ENCODE measurements at places on chromosomes 2 and 18.

DNA sequence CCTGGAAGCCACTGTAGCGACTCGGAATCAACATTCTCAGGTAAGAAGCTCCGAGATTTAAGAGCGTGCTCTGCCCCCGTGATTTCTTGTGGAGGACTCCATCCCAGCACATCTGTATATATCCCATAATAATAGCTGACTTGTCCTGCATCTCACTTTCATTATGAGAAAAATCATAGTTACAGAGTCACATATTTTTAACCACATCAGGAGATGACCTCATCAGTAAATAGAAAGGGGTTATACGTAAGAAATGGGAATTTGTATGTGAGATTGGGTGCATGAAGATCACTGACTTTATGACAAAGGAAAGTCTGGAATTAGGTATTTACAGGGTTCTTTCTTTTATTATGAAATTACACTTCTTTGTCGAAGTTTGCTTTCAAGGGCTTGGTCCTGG lies 16.4 kb upstream of the TMEM18 start:
- DNase-seq = no peak

- no peak for DNase-seq
Measured at GRCh38 chr2:239235311-239235710, 165.5 kb downstream of the HDAC4 start.

DNA sequence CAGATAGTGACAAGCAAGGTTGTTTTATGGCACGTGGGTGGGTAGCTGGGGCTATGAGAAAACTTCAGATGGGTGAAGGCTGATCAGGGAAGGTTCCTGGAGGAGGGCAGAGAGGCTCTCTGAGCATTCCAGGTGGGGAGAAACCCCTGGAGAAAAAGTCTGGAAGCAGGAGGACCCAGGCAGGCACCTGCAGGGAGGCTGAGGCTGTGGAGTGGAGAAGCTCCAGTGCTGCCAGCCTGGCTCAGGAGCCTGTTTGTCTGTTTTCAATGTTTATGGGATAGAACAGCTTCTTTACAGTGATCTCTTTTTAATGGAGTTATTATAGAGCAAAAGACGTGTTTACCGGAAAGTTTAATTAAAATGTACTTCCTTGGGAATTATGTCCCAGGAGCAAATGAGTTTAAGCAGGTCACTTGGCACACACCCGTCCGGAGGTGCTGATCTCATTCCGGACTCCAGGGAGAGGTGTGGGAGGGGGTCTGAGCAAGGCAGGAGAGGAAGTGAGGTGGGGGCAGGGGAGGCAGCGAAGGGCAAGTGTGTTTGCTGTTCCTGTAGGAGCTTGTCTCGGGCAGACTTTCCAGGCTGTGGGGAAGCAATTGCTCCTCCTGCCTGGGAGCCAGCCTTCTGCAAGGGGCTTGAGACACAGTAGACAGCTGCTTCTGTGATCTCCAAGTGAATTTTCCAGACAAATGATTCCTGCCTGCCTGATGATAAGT lies 239.5 kb downstream of the MYCN start:
- no peak for DNase-seq

DNA sequence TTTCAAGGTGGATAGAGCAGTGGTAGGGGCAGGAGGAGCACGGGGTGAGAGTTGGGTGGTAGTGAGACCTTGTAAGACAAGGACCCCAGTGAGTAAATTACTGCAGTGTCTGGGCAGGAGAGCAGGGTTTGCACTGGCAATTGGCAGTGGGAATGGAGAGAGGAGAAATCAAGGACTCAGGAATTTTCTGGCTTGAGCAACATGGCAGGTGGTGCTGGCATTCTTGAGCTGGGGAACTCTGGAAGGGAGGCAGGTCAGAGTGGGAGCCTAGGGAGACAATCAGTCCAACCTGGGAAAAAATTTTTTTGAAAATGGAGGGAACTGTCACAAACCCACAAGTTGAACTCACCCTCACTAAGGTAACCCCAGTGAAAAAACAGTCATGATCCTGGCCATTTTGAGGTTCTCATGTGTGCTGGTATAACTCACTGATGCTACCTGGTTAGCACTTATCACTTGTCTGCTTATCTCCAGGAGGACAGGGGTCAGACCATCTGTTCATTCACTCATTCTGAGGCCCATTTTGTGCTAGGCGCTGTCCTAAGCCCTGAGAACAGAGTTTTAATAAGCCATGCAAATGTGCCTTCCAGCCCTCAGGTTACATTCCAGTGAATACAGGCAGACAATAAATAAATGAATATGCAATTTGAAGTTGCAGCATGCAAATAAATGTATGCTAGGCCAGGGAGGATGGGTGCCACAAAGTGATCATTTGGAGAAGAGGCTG lies 92.2 kb upstream of the SEC11C start:
- DNase-seq = no peak

- DNase-seq = no peak
Measured at GRCh38 chr2:174632841-174633622, 35.4 kb upstream of the WIPF1 start.

DNA sequence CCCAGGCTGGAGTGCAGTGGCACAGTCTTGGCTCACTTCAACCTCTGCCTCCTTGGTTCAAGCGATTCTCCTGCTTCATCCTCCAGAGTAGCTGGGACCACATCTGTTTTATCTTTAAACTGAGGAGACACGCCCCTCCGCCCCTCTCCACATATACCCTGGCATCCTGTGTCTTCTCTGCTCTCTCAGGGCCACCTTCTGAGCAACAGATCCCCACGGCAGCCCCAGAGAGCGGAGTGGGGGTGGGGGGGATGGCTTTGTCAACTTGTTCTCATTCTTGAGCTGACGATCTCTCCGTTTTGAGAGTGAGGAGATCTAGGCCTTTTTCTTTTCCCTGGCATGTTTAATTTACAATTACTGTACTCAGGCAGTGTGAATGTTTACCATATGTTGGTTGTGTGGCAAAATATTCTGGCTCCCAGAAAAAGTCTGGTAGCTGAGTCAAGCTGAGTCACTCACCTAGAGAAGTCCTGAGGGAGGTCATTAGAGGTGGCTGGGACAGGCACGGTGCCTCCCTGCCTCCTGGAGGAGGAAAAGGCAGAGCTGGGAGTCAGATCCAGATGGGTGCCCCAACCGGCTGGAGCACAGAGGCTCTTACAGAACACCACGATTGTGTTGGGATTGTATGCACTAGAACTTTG lies 19.5 kb upstream of the ID2 start:
- DNase-seq = no peak

GRCh38 chr2:16186661-16187481 lies 246.5 kb downstream of the MYCN start:
- DNase-seq = no peak

DNA sequence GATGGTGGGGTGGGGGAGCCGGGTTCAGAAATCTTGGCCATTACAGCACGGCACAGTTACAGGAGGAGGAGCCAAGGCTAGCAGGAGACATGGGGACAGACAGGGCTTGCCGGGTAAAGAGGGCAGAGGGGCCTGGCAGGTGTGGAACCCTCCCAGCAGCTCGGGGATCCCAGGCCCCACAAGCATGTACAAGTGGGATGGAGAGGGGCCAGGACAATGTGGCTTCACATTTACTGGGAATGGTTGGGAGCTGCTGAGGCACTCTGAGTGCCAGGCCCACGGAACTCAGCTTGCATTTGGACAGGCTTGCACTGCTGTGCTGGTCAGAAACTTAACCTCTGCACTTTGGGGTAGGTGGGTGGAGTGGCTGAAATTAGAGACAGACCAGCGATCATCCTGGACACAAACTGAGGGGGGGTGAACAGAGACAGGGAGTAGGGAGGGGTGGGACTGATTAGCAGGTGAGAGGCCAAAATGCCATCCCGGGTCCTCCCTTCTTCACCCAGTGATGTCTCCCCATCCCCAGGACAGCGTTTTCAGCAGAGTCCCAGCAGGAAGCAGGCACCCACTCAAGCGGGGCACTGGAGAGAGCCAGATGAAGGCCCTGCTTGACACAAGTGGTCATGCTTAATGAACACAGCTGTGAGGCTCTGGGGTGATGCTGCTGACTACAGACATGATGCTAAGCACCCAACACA lies 9.6 kb downstream of the PER2 start:
- no peak for DNase-seq

GRCh38 chr18:10319026-10319425 lies 135.4 kb upstream of the APCDD1 start:
- DNase-seq = no peak

GRCh38 chr2:192004188-192004963 lies 157.5 kb upstream of the CAVIN2 start:
- DNase-seq = no peak

DNA sequence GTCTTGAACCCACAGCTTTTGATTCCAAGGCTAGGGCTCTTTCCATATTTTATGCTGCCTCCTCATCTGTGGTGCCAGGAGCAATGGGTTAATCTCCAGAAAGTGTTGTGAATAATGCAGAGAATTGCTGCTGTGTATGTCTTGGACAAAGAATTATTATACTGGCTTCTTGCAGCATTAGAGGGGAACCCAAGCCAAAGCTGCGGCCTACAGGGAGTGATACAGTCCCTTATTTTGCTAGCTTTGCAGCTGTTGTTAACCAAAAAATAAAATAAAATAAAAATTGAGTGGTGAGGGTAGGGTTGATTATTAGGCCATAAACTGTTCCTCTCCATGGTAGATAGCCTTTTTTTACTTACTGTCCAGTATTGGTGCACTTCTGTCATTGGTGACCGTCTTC lies 16.7 kb downstream of the WIPF1 start:
- no peak for DNase-seq

GRCh38 chr18:63317982-63318888 lies 1.3 kb downstream of the BCL2 start:
- peak; percentile 82 for DNase-seq

GRCh38 chr2:101614127-101614759 lies 83.3 kb upstream of the MAP4K4 start:
- DNase-seq = no peak

DNA sequence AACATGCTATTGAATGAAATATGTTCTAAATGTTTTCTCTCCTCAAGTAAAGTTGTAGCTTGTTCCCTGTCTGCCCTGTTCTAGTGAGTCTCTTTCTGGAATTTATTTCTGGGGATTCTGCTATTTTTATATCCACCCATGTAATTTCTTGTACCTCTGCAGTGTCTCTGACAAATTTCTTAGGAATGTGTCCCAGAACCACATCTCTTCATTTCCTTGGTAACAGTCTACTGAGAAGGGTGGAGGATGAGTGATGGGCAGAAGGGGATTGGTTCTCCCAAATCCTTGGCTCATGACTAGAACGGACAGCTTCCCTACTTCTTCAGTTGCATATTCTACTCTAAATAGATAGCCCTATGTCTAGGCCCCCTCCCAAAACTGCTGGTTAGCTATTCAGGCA lies 490.6 kb upstream of the LINC00305 start:
- DNase-seq = no peak

GRCh38 chr18:58580623-58581022 lies 48.3 kb downstream of the ALPK2 start:
- DNase-seq = no peak

DNA sequence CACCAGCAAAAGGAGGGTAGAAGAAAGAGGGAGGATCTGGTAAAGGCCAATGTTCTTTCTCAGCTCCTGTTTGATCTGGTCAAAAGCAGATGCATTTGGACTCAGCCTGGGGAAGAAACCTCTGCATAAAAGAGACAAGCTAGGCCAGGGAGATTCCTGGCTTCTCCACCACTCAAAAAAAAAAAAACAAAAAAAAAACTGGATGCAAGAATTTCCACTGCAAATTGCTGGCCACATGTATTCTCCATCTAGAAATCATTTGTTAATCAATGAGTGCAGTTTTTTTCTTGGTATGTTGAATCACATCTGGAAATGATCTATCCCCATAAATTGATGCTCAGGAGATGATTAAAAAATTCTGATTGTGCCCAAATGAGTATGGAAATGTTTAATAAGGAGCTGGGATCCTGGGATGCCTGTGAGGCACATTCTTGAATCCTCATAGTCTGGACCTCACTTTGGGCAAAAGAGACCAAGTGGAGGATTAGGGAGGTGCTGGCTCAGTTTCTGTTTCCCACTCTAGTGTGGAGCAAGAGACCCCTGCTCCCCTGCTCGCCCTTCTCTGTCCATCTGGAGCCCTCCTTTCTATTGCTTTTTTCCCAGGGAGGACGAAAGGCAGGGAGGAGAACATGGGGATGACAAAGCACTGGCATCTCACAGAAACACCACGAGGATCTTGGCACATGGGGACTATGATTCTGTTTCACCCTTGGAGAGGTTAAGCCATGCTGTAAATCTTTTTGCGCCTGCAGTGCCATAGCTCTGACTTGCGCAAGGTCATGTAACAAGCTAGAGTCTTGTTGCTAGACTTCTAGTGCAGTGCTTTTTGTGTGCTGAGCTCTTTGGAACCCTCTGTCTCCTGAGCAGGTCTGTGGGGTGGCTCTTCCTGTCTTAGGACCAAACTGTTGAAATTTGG lies 57.6 kb downstream of the APOB start:
- DNase-seq = no peak

DNA sequence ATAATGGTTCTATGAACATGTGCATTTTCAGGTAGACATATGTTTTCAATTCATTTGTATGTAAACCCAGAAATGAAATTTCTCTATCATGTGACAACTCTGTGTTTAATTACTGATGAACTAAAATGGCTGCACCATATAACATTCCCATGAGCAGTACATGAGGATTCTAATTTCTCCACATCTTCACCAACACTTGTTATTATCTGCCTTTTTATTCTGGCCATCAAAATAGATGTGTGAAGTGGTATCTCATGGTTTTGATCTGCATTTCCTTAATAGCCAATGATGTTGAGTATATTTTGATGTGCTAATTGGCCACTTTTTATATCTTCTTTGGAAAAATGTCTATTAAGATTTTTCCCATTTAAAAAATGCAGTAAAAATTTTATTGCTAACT lies 205.1 kb upstream of the SMAD7 start:
- no peak for DNase-seq

- no peak for DNase-seq
Measured at GRCh38 chr2:175371378-175371777, 189.9 kb upstream of the ATP5MC3 start.

DNA sequence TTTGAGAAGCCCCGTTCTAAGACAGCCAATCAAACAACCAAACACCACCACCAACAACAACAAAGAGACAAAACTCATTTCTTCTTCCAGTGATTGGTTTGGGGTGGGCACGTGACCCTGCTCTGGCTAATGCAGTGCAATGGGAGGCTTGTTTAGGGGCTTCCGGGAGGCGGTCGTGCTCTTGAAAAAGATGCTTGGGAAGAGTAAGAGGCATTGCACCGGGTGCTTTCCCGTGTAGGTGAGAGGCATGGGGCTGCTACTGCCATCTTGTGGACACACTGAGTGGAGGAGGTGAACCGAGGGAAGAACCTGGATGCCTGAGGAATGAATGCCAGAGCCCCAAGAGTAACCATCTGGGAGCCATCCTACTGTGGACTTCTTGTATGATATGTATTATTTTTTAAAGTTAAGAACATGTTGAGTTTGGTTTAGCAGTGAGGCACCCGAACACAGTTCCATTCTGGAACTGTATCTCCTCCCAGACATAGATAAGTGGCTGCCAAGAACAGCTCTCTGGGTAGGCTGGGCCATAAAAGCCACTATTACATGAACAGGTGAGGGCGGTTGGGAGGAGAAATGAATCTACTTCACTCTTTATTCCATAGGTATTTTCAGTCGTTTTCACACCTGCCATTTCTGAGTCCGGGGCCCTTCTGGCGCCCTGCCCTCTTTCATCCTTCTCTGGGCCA lies 19.1 kb upstream of the ARHGAP25 start:
- DNase-seq = peak; percentile 19

Data from SHP77 treated with DMSO at 0.1 percent for 48 hours (cell line).